Putamen (tissue), 1 donor: ENCODE measurements at places on chromosomes 2 and 18.

DNA sequence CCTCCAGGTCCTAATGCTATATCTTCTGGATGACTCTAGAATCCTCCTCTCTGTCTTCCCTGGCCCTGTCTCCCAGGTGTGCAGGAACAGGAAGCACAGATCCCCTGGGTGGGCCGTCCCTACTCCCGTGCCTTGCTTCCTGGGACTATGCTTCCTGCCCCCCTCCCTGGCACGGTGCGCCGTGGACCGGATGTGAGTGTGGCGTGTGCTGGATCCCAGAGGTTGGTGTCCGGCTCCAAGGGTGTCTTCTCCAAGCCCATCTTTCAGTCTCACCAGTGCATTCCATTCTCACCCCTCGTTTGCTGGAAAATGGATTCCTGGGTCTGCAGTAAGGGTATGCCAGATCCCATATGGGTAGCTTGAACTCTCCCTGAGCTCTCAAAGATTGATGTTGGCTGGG is 144.4 kb upstream of the TWIST2 start:
- DNase-seq: no peak

DNA sequence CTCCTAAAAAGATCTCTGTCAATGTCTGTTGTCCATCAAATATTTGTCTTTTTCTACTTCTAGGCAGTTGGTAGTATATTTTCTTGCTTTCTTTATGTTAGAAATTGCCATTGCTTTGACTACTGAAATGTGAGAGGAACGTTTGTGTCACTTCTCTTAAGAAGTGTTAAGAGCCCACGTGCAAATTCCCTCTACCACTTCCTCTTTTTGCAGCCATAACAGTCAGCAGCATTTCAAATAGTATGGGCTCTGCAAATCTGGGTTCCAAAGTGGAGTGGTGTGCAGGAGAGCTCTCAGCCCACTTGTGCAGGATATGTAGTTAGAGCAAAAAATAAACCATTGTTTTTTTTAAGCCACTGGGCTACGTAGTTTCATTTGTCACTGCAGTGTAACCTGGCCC is 314.0 kb downstream of the MEIS1 start:
- no peak for DNase-seq

DNA sequence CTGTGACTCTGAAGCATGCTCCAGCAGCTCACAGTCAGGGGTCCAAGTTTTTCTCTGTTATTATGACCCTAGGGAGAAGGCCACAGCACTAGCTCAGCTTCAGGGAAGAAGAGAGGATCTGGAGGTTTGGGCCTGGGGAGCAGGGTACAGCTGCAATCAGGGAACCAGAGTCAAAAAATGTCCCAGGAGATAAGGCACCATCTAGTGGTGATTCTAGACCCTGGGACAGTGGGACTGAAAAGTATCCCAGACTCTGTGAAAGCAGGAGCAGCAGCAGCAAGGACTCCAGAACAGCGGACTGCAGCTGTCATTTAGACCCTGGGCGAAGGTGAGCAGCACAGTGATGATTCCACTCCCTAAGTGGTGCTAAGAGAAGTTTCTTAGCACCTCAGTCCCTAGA is 278.4 kb upstream of the DDX18 start:
- DNase-seq: no peak

DNA sequence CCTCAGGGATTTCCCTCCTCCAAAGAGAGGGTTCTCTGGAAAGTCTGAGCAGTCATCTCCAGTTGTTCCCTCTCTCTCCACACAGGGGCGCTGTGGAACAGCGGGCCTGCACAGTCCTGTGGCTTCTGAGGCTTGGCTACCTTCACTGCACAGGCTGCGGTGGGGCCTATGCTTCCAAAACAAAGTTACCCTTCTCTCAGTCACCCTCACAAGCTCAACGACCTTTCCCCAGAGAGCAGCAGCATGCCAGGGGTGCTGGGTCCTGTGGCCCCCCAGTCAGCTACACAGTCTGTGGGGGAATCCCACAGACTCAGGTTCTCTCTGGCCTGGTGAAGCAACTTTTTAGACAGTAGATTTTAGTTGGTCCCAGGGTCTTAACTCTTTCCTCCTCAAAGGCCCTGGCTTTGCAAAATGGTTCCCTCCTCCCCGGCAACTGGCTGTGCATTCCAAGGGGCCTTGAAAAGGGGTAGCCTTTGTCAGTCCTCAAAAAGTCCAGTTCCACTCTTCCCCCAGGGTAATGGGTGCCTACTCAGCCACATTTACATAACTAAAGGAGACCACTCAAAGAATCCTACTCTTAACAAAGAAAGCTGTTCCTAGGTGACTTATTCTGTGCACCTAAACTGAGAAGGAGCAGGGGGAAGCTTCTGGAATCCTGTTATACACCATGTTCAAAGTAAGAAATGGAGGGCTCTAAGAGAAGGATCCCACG is 14.9 kb downstream of the B3GNT7 start:
- DNase-seq: no peak

DNA sequence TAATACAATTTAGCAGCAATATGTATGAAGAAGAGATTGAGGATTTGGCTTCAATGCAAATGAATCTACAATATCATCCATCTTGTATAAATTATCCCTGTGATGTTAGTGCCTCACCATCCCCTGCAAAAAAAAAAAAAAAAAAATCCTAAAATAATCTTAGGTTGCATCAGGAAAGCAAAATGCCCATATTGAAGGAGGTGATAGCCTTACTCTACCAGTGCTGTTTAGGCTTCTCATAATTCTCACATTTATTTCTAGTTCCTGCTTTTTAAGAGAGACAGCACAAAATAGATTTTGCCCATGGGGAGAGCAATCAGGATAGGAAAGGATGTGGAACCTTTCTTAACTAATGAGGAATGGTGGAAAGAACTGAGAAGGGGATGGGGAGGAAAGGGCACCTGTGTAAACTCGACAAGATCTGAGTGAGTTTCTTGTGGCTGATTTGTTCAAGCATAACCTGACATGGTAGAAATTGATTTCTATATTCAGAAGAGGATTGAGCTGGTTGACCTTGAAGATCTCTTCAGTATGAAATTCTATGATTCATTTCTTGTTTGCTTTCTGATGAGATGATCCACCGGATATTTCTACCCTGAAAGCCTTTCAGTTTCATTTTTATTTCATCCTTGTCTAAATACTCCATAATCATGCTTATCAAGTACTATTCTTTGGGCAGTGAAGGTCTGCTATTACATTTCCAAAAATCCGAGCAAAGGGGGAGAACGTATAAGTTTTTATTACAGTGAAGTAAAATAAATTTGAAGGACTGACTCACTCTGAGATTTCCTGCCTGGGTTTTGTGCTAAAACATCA is 391.2 kb downstream of the PTPRM start:
- no peak for DNase-seq

- peak; percentile 35 for DNase-seq
These were observed 57.3 kb downstream of the SLC8A1 start for GRCh38 chr2:40394597-40394996.

DNA sequence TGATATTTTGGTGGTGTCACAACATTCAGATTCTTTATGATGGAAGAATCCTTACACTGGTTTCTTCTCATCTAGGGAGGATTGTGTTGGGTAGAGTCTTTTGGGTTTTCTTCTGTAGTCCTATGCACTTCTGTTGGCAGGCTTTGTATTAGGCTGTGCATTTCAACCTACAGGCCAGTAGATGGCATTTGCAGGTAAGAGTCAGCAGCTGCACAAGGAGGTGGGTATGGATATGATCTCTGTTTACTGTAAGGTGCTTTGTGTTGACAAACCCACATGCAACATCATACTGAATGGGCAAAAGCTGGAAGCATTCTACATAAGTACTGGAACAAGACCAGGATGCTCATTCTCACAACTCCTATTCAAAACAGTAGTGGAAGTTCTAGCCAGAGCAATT is 656.8 kb downstream of the METTL4 start:
- DNase-seq: no peak

DNA sequence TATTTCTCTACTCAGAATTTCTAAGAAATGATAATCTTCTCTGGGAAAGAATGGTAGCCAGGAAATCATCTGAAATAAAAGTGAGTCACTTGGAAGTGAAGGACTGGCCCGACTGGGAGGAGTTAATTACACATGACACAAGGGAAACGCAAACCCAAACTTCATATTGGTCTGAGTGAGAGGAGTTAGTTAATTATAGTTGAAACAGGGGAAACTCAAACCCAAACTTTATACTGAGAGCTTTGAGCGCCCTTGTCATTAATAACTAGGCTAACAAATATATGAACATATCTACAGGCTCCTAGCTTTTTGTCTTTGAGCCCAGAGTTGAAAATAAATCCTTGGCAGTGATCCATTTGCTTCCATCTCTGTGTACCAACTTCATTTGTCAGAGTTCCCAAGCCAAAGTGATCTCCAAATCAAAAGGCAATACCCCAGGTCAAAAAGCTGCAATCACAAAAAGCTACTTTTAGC is 187.8 kb upstream of the COL3A1 start:
- no peak for DNase-seq

DNA sequence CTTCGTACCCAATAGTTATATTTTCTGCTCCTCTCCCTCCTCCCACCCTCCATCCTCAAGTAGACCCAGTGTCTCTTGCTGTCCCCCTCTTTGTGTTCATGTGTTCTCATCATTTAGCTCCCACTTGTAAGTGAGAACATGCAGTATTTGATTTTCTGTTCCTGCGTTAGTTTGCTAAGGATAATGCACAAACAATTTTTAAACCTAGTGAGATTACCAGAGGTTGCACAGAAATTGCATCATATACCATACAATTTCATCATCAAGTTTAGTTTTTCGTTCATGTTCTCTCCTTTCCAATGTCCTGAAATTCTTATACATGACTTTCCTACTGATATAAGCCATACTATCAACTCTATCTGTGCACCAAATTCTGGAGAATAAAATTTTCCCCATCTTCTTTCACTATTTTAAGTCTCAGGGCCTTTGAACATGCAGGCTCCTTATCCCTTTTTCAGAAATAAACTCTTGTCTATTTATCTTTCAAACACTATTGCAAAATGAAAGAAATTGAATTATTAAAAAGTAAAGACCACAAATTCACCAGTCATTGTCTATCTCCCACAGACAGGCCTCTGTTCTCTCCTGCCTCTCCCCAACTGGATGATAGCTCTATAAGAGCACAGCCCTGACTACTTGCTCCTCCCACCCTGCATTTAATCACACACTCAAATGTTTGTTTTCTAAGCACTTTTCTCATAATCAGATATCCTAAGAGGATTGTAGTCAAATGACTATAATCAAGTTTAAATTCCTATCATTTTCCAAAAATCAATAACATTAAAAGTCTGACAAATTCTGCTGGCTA is 27.2 kb upstream of the B4GALT6 start:
- no peak for DNase-seq

GRCh38 chr18:8359481-8359880 is 249.8 kb upstream of the RAB12 start:
- no peak for DNase-seq

DNA sequence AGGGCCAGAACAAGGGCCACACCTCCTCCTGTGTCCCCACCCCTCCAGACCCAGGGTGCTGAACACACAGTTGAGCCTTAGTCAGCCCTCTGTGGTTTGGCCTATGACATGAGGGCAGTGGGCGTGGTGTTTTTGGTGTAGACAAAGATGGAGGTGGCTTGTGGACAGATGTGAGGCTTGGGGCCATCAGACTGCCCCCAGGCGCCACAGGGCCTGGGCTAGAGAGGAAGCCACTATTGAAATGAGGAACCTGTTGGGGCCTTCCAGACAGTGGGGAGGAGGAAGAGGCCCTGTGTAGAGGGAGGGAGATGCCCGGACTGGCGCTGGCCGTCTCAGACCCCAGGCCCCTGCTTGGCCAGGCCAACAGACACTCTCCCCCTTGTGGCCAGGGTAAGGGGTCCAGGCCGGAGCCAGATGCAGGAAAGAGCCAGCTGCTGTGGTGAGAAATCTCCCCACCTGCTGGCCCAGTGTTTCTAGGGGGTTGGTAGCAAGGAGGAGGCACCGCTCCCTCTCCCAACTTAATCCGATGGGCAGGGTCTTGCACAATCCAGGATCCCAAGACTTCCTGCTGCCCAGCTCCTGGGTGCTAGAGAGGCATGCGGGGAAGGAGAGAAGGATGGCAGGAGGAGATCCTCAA is 53.8 kb downstream of the SMAD7 start:
- DNase-seq: no peak

DNA sequence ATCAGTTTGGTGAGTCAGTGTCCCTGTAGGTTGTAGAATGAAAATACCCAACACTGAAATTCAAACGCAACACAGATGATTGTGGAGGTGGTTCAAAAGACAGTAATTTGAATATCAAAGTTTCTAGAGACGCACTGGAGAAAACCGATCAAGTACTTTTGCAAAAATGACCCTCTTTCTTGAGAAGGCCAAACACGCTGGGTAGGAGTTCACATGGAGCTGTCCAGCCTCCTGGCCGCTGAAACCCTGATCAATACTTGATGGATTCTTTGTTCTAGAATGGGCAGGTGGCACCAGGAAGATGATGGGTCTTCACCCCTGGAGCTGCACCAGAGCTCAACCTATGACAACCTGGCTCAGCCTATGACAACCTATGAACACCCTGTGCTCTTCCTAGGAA is 39.7 kb upstream of the UBE2F start:
- no peak for DNase-seq

DNA sequence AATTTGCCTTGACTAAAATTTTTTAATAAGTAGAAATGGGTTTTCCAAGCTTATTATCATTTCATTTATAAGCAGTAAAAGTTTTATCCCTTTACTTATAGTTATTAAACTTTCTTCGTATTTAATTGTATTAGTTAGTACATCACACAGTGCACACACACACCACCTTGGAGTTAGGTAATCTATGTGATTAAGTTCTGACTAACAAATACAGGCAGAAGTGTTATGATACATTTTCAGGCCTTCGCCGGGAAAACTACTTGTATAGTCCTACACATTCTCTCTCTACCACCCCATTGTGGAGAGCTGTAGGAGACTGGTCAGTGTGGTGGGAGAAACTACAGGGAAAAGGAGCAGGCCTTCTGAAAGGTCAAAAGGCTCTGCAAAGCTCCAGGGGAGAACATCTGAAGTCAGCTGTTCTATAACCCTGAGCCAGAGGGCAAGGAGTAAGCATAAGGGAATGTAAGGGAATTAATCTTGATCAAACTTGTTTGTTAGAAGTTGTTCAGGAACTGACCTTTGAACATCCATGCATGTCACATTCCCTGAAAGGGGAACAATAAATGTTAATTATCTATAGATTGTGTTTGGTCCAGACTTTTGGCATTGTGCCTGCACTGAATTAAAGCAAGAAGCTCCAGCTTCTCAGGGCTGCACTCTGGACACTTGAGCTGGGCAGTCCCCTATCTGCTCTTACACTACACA is 231.7 kb downstream of the FSIP2 start:
- DNase-seq: no peak

- no peak for DNase-seq
These were observed 4.2 kb downstream of the ERMN start for GRCh38 chr2:157321466-157321865.

GRCh38 chr18:29259838-29260237 is 1082.9 kb upstream of the CDH2 start:
- no peak for DNase-seq

DNA sequence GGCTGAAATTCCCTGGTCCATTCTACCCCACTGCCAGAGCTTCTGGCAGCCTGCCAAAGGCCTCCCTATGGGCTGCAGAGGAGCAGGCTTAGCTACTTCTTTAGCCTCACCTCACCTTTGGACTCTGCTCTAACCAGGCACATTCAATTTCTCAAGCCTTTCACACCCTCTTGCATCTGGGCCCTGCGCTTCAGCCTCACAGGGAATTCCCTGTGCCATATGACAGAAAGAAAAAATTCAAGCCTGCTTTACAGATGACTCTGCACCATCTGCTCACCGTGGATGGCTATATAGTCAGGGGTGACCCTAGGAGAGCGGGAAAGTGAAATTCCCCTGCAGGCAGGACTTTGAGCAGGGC is 62.5 kb downstream of the REEP1 start:
- DNase-seq: no peak
